ENCODE measurements at places on chromosomes 13 and 19. TPM values are rescaled to one million over a fixed set of nuclear protein-coding genes. Genes with fewer than 3 reads are reported as not detected.

The ZNF763 gene
- total RNA-seq, result 0.97 TPM

The KASH5 gene
- total RNA-seq, result 2.3 TPM

The PROSER1 gene
- 59.9 TPM for total RNA-seq

The KLK15 gene
- total RNA-seq, result not detected

The FIZ1 gene
- 13.8 TPM for total RNA-seq

The NBEA gene
- 0.29 TPM for total RNA-seq

The PINLYP gene
- 3.7 TPM for total RNA-seq

The PSG2 gene
- not detected for total RNA-seq

The ZNF441 gene
- total RNA-seq, result 6.4 TPM

The GSX1 gene
- not detected for total RNA-seq

The BEST2 gene
- not detected for total RNA-seq

The PSG11 gene
- not detected for total RNA-seq

The RGCC gene
- total RNA-seq, result 94.8 TPM

The PLPPR3 gene
- total RNA-seq, result not detected

The LRRC63 gene
- 0.45 TPM for total RNA-seq
